Heart right ventricle (tissue), 16 donors: ENCODE measurements at places on chromosomes 1 and 21. TPM values are rescaled to one million over a fixed set of nuclear protein-coding genes. Genes with fewer than 3 reads are reported as not detected.

Gene HUNK
- total RNA-seq = 0.22 TPM

Gene PADI3
- total RNA-seq = not detected

GRCh38 chr1:229258031-229258756 is 12.7 kb upstream of the RAB4A start:
- DNase-seq = no peak

- no peak for DNase-seq
These were observed 51.0 kb downstream of the CR1L start for GRCh38 chr1:207695891-207696290.

Gene IGSF3
- 11.0 TPM for total RNA-seq

DNA sequence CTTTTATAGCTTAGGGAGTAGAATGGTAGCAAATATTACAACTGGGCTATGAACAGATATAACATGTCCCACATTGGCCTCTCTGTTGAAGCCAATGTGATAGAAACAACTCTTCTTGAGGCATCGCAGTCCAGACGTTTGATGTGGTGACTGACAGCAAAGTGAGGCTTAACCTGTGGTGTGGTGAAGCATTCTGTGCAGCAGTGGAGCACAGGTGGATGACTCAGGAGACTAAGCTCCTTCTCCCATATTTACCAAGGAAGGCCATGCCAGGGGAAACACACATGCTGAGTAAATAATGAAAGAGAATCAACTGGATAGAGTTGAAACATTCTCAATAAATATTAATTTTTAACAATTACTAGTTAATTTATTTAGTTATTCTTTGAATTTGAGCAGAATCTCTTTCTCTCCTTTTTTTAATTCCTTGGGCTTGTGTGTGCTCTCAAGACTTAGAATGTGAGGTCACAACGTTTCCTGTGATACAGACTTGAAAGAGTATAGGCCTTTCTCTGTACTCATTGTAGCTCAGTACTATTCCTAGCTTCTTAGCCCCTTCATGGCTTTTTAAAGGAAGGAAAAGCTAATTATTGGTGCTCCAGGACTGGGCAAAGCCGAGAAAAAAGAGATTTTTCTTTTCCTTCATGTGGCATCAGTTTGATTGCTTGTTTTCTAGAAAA is 17.6 kb downstream of the CRB1 start:
- DNase-seq = no peak

DNA sequence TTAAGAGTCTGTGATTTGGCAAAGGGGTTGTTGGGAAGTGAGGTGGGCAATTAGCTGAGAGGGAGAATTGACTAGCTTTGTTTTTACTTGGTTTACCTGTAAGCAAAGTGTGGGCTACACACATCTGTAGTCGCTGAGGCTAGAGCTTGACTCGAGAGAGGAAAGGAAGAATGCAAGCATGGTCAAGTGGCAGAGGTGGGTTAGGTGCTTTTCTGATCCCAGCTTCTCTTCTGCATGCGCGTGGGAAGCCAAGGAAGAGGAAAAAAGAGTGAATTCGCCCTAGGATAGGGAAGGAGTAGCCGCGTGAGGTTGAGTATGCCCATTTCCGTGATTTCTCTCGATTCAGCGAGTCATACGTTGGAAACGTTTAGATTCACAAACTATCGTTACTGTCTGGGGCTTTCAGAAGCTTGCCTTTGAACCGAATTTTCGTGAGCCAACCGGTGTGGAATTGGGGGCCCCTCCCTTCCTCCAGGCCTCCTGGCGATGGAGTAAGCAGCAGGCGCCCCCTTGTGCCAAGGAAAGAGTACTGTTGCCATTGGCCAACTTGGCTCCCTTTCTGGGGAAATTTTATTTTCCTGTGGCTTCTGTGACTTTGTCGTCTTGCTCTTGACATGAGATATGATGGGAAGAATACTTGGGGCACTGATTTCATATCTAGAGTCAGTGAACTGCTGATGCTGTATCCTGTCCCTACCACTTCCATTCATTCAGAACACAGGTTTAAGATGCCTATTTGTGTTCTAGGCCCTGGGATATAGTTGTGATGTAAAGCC is 1.3 kb downstream of the PIGV start:
- peak; percentile 80 for DNase-seq

Gene PTPRC
- 4.0 TPM for total RNA-seq

GRCh38 chr1:21121764-21122471 is 54.8 kb downstream of the EIF4G3 start:
- no peak for DNase-seq

- DNase-seq = peak; percentile 62
These were observed 115.1 kb upstream of the JUN start for GRCh38 chr1:58898739-58899586.

- no peak for DNase-seq
These were observed 111.8 kb downstream of the FGGY start for GRCh38 chr1:59408608-59409240.

Gene LRRC40
- 10.0 TPM for total RNA-seq

- no peak for DNase-seq
These were observed 88.4 kb upstream of the COL6A1 start for GRCh38 chr21:45892916-45893739.

DNA sequence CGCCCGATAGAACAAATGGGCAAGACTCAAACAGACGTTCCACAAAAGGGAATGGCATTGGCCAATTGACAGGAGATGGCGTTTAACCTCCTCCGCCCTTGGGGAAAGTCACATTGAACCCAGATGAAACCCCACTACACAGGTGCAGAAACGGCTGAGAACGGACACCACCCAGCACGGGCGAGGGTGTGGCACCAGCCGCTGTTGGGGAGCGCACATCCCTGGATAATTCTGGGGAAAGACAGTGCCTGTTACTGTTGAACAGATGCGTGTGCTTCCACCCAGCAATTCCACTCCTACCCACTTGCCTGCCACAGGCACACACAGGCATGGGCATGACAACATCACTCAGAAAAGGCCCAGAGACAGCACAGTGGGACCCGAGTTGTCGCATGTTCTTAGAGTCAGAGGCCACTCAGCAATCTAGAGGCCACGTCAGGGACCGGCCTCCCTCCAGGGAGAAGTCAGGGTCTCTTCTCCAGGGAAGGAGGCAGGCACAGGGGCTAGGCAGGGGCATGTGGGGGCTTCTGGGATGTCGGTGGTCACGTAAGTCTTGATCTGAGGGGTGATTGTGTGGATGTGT is 15.2 kb downstream of the PRXL2B start:
- no peak for DNase-seq

Gene PHF13
- total RNA-seq = 12.2 TPM

- no peak for DNase-seq
These were observed 41.9 kb downstream of the ACP6 start for GRCh38 chr1:147628441-147628840.

Gene NBPF8
- 2.2 TPM for total RNA-seq

Gene FMO5
- total RNA-seq = 1.7 TPM

- no peak for DNase-seq
These were observed 178.9 kb upstream of the FOXD3 start for GRCh38 chr1:63143482-63143881.

Gene OR13G1
- not detected for total RNA-seq

Gene MX2
- 8.7 TPM for total RNA-seq

DNA sequence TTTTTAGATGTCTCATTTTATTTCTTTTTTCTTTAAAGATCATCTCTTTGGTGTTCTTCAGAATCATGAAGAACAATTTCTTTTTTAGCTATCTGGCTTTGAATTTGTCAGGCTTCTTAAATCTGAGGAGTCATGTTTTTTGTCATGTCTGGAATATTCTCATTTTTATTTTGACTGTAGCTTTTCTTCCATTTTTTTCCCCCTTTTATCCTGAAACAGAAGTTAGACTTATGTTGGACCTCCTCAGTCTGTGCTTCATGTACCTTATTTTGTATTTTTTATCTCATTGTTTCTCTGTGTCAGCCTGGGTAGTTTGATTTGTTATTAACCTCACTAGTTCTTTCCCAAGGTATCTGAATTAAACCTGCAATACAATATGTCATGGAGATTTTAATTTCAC is 319.2 kb upstream of the ADGRL4 start:
- no peak for DNase-seq

GRCh38 chr1:25702101-25702775 is 85.6 kb downstream of the MAN1C1 start:
- no peak for DNase-seq

GRCh38 chr1:14599183-14599791 is 802 bp downstream of the KAZN start:
- DNase-seq = no peak

GRCh38 chr21:34517491-34518245 is 5.7 kb upstream of the KCNE1 start:
- no peak for DNase-seq

DNA sequence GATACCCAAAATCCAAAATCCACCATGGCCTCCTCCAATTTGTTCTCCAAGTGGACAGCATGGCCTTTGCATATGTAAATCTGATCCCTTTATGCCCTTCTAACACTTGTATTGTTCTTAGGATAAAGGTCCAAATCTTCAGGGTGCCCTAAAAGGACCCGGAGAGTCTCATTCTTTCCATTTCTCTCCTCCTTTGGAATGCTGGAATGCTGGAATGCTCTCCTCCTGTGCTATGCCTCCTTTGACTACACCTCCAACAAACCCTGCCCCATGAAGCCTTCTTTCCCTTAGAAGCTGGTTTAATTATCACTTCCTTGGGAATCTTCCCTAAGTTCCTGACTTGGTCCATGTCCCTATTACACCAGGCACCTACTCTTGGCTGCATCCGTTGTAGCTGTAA is 484.8 kb upstream of the RUNX1 start:
- DNase-seq = no peak

DNA sequence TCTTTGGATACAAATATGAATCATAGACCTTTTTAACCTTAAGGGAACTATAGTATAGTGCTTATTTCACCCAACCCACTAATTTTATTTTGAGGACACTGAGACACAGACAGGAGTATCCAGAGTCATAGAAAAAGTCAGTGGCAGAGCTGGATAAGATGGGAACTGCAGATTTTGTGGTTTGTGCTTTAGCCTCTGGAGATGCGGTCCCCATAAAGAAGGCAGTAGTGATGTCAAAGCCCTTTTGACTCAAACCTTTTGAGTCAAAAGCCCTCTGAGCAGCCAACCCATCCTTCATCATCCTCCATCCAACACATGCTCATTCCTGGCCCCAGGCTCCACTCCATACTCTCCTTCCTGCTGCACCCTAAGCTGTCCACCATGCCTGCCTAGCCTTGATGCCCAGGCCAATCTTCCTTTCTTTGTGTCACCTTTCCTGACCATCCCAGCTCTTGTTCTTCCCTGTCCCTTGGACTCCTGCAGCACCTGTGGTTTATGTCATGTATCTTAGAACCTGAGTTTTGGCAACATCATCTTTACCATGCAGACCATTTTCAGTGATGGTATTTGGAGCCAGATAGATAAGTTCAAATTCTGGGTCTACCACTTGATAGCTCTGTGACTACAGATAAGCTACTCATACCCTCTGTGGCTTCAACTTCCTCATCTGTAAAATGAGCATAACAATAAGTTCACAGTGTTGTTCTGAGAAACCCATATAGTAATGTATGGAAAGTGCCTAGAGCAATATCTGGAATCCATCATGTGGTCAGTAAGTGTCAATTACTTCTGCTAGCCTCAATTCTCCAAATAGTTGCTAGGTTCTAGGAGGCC is 20.1 kb downstream of the SLAMF1 start:
- no peak for DNase-seq

DNA sequence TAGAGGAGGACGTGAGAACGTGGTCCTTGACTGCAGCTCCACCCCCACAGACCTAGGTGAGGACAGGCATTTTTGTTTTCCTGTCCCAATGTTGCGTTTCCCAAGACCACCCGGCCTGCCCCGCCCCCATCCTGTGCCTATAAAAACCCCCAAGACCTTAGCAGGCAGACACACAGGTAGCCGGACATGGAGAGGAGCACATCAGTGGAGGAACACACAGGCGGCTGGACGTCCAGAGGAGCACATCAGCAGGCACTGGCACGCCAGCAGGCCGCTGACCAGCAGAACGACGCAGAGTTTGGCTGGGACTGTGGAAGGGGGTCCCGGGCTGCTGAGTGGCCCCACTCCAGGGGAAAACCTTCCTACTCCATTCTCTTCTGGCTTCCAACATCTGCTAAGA is 12.7 kb upstream of the HMGCL start:
- peak; percentile 16 for DNase-seq

- peak; percentile 53 for DNase-seq
These were observed 2.0 kb downstream of the MTARC2 start for GRCh38 chr1:220750131-220750515.

GRCh38 chr1:17194133-17194475 is 10.8 kb upstream of the PADI1 start:
- no peak for DNase-seq

Gene OR2T35
- total RNA-seq = not detected

GRCh38 chr21:42396799-42397745 is 1.2 kb upstream of the TMPRSS3 start:
- DNase-seq = no peak

GRCh38 chr1:53862507-53862906 is 24.4 kb upstream of the NDC1 start:
- DNase-seq = no peak

- no peak for DNase-seq
These were observed 590.1 kb downstream of the LTN1 start for GRCh38 chr21:28402616-28402989.

Gene SPRR3
- not detected for total RNA-seq

DNA sequence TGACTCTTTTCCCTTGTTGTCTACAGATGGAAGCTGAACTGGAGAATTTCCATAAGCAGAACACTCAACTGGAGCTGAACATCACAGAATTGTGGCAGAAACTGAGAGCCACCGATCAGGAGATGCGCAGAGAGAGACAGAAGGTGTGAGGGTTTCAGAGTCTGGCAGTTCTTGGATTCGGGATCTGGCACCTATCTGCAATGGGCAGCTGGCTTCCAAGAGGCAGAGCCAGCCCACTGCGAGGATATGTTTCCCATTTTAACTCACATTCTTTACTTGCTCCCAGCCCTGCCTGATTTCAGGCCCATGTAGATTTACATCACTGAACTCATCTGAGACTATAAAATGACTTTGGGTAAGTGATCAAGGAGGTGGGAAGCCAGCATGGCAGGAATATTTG is 37.3 kb upstream of the TMEM125 start:
- no peak for DNase-seq
